ENCODE measurements at places on chromosomes 16 and 17. TPM values are rescaled to one million over a fixed set of nuclear protein-coding genes. Genes with fewer than 3 reads are reported as not detected.

Gene TMC7
- 3.9 TPM for total RNA-seq

Gene SPN
- total RNA-seq, result 0.07 TPM

GRCh38 chr17:14768923-14769322, 468.0 kb downstream of the HS3ST3B1 start:
- no peak for DNase-seq

DNA sequence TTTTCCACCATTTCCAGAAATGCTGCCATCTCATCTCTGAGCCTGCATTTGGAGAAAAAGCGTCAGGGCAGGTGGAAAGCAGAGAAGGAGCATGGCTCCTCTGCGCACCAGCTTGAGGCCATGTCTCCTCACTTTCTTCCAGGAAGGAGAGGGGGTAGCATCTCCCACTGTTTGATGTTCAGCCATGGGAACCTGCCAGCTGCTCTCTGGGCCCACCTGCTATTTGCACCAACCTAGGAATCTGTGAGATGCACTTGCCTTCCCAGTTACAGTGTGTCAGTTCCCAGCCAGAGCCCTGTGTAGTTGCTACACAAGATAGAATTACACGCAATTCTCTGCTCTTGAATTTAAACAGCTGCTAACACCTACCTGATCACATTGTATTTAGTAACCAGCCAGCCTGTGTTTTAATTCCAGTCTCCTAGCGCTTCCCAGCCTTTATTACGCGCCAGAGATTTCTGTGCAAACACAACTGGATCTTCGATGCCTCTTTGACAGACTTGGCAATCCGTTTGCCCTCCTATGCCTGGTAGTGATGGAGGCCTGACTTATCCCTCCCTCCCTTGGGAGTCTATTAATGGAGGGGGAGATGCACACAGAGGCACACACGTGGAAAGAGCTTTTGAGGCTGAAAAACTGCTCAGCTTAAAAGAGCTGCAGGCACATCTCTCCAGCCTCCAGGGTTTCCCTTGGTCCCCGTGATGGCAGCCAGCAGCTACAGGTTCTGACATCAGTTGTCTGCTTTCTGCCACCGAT, 98.1 kb upstream of the SEC14L1 start:
- no peak for DNase-seq

DNA sequence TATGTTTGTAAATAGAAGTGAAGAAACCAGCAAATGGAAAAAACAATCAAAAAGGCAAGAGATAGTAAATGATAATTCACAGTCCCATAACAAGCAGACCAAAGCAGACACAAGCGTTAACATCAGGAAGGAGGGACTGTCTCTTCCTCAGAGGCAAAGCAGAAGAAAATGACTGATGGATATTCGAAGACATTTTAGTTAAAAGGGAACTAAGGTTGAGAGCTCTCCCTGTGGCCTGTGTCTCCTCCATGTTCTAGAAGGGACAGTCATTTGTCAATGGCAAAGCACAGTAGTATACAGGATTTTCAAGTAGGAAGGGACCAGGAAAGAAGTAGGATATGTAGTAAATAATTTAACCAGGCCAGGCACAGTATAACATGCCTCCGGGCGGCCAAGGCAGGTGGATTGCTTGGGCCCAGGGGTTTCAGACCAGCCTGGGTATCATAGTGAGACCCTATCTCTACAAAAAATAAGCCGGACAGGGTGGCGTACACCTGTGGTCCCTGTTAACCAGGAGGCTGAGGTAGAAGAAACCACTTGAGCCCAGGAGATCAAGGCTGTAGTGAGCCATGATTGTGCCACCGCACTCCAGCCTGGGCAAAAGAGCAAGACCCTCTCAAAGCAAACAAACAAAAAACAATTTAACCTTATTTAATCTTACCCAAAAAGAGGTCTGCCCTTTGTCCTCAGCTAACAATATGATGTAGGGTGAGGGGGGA, 3.7 kb downstream of the ZDHHC7 start:
- no peak for DNase-seq

GRCh38 chr16:64900019-64900418, 221.8 kb downstream of the CDH11 start:
- DNase-seq, result no peak

DNA sequence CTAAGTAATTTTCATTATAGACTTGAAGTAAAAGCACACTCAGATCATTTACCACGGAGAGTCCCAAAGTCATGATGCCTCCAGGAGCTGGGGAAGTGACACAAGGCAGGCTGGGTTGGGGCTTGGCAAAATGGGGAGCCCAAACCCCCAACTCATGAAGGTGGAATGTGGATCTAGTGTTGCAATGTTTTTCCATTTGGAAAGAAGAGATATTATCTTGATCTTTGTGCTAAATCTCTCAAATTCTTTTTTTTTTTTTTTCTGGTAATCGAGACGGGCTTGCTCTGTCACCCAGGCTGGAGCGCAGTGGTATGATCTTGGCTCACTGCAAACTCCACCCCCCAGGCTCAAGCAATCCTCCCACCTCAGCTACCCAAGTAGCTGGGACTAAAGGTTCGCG, 7.5 kb upstream of the KCNG4 start:
- DNase-seq, result no peak

- no peak for DNase-seq
Measured at GRCh38 chr17:36493956-36494355, 7.5 kb downstream of the ZNHIT3 start.

DNA sequence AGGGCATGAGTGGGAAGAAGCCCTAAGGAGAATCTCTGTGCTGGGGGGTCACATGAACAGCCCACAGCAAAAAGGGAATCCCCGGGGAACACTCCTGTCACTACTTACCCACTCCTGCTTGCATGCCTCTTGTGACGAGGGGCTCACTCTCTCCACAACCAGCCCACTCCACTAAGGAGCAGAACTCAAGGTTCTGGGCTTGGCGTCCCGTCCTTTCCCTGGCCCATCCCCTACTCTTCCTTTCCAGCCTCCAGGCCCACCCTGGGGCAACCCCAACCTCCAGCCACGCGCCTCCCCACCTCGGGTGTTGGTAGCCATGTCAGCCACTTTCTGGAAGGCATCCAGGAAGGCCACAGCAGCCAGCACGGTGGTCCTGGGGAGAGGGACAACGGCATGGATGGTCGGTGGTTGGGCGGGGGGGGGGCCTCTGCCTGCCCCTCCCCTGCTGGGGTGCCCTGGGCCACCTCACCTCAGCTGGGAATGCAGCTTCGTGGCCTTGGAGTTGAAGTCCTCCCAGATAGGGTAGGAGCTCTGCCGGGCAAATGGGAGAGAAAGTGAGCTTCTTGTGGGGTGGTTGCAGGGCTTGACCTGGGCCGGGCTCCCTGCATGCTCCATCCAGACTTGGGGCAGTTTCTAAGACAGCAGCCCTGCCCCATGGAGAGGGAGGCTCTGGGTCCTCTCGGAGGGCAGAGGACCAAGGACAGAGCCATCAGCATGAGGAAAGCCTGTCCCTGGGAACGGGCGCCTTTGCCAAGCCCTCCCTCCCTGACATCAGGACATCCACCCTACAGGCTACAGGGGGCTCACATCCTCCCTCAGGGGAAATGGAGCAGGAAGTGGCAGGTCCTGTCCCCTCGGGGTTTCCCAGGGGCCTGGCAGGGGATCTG, 5.1 kb downstream of the MTSS2 start:
- no peak for DNase-seq

Gene G6PC1
- not detected for total RNA-seq

DNA sequence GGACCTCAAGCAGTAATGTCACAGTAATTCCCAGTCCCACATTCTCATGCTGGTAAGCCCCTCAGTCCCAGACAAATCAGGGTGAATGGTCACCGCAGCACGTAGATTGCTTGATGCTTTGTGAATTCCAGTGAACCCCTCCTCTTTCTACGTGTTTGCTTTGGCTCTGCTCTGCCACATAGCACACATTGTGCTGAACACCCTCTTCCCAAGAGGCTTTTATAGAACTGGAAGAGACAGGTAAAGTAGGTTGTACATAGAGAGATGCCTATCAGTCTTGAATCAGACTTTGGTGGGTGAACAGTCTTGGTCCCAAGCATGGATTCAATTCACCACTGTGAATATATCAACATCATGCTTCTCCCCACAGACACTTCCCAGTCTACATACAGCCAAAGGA, 579 bp upstream of the KRTAP9-6 start:
- DNase-seq, result no peak
